ENCODE measurements at places on chromosomes 4 and X.

- DNase-seq = no peak
Observed at GRCh38 chr4:101127176-101127790, 220.0 kb downstream of the PPP3CA start.

- no peak for DNase-seq
Observed at GRCh38 chr4:39821951-39822350, 124.0 kb downstream of the UBE2K start.

- DNase-seq = no peak
Observed at GRCh38 chr4:91958596-91958995, 345.2 kb upstream of the GRID2 start.

DNA sequence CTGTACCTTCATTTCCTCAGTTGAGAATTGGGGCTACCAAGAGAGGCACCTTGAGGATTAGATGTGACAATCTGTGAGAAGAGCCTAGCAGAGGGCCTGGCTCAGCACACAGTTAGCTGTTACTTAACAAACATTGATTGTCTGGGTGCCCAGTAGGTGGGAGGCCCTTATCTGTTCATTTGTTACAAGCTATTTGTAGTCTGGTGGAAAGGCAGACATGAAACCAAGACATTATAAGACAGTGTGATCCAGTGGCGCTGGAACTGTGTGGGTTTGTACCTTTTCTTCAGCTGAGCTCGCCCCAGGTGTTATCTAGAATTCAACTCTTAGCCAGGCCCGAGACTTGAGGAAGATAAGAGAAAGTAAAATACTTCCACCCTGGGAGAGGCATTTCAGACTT lies 16.9 kb downstream of the AKAP4 start:
- DNase-seq = no peak

GRCh38 chrX:115968436-115969252 lies 201.9 kb upstream of the AGTR2 start:
- no peak for DNase-seq

DNA sequence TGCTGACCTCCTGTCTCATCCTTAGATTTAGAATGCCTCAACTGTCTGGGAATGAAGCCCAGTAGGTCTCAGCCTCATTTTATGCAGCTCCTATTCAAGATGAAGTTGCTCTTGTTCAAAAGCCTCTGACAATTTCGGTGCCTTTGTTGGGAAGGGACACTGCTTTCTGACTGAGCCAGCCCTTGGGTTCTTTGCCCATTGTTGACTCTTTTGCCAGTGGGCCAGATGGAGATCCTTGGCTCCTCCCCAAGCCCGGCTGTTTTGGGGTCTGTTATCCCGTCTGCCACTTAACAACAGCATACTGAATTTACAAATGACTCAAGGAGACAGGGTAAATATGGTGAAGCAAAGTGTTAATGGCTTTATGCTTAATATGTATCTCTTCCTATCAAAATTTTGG lies 58.3 kb upstream of the PRKX start:
- no peak for DNase-seq

GRCh38 chr4:4267981-4268380 lies 20.0 kb upstream of the TMEM128 start:
- no peak for DNase-seq

DNA sequence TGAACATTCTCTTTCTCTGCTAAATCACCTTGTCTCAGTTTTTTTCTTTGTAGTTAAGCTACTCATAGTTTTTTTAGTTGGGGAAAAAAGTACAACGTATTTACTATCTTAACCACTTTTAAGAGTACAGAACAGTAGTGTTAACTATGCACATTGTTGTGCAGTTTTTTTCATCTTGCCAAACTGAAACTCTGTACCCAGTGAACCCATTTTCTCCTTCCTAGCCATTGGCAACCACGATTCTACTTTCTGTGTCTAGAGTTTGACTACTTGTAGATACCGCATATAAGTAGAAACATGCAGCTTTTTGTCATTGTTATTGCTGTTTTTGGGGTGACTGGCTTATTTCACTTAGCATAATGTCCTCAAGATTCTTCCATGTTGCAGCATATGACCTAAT lies 10.0 kb downstream of the N4BP2 start:
- DNase-seq = no peak

DNA sequence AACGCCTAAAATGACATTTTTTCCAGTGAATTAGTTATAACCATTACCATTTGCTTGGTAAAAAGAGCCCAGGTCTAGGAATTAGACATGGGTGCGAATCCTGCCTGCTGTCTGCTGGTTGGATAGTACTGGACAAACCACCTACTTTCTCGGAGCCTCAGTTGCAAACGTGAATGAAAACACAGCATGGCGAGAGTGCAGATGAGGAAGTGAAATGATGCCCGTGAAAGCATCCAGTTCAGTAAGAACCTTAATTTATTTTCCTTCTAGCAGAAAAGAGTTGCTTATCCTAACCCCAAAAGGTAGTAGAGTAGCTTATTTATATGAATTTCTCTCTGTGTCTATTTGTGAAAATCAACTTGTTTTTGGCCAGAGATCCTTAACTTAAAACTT lies 171.4 kb upstream of the GALNT7 start:
- no peak for DNase-seq

DNA sequence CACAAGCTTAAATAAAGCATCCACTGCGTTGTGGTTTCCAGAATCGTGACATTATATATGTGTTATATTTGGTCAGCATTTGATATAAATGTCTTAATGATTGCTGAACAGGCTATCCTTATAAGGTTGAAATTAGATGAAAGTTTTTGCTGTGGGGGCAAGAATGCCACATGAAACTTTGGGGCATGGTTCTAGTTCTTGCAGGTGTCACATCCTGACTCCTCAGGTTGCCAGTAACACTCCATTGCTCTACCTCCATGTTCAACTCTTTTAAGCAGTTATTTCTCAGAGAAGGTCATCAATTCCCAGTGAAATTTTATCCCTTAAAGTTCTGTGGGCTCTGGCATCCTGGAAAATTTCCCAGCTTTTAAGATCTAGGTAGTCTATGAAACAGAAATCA lies 33.7 kb downstream of the NFKB1 start:
- no peak for DNase-seq

DNA sequence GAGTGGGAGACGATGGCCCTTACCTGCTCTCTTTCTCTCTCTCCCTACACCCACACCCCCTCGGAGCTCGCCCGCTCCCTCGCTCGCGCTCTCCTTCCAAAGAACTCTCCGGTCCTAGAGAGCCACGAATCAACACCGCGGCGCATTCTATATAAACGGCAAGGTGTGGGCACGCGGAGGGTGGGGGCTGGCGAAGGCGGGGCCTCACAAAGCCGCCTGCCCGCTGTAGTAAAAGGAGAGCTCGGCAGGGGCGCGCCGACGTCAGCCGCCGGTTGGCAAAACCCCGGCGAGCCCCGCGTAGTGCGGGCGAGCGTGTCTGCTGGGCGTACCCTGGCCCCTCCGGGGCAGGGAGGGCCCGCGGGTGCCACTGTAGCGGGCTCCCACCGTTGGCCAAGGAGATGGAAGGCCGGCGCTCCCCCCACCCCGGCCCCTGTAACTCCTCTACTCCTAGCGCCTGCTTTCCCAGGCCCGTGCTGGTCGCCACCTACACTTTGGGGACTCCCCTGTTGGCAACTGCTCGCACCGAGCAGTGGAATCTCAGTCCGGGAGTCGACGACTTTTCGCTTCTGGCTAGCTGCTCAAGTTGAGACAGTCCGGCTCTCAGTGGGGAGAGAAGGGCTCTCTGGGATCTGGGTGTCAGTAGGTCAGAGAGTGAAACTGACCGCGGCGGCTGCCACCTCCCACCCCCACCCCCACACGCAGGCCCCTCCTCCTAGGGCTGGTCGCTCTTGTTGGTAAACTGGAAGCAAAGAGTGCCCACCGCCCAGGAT lies 325.5 kb upstream of the F9 start:
- DNase-seq = no peak

- no peak for DNase-seq
Observed at GRCh38 chr4:127632420-127633403, at the start of gene INTU. INTU (plus strand) TSS chr4:127632957; CDS start chr4:127633035, 78 bp downstream.

GRCh38 chrX:19647731-19648588 lies 132.7 kb upstream of the MAP3K15 start:
- no peak for DNase-seq

DNA sequence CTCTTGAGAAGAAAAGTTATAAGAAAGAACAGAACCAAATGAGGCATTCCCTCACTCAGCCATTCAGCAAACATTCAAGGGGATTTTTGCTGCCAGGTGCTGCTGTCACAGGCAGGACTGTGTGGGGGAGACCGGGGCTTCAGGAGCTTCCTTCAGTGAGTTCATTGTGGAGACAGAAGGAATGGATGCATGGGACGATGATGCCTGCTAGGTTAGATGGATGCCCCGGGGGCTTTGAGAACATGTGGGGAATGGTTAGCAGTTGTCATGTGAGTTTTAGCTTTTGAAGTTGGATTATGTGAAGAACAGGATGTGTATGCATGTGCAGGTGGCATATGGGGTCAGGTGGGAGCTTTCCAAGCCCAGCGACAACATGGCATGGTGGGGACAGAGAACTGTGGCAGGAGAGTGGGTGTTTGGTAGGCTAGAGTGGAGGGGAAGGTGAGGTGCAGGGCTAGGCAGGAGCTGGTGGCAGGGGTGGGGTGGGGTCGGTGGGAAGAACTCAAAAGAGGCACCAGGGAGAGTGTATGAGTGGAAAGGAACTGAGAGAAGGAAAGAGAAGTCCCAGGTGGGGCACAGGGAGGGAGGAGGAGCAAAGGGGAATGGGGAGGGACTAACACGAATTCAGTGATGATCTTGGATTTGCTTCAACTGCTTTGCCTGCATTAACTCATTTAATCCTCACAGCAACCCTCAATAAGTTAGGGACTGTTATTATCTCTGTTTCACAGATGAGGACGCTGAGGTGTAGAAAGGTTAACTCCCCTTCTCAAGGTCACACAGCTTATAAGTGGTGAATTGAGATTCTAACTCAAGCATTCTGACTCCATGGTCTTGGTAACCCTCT lies 8.4 kb downstream of the DCUN1D4 start:
- no peak for DNase-seq

All from activated gamma-delta T cell treated with Interleukin-2 at 50 U/mL for 16 hours (primary cell).